ENCODE measurements at places on chromosomes 4 and X.

DNA sequence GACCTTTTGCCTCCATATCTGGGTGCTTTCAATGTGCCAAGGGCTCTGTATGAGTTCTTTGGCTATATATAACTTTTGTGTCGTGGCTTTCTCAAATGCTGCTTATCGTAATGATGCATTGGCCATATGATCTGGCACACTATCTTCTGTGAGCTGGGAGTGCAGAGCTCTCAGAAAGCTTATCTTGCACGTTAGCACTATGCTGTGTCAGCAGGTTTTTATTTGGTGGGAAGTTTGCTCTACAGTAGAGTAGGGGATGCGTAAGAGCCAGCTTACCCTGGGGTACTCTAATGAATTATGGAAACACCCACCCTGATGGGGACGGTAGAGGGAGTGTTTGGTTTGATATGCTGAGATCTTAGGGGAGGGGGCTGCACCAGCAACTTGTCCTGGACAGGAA lies 119.6 kb downstream of the FAAH2 start:
- DNase-seq, result no peak

GRCh38 chr4:73036123-73036522 lies 33.4 kb downstream of the COX18 start:
- DNase-seq, result no peak

- DNase-seq, result no peak
These were observed 19.9 kb upstream of the ZIC3 start for GRCh38 chrX:137545711-137546651.

- DNase-seq, result no peak
These were observed 92.0 kb downstream of the NAA11 start for GRCh38 chr4:79233820-79234219.

DNA sequence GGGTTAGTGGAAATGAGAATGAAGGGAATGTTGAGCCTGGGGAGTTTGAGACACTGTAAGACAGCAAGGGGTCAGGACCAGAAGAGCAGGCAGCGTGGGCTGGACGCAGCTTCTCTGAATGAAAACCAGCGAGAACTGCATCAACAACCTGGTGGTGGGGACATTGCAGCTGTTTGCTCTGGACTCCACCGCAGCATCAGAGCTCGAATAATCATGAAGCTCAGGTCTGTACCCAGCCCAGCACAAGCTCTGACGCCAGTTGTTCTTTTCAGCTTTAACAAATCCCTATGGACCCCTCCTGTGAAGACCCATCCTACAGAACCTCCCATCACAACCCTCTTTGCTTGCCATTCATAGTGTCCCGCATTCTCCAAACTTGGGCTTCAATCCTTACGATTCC lies 106.8 kb upstream of the PNPLA4 start:
- DNase-seq, result no peak

DNA sequence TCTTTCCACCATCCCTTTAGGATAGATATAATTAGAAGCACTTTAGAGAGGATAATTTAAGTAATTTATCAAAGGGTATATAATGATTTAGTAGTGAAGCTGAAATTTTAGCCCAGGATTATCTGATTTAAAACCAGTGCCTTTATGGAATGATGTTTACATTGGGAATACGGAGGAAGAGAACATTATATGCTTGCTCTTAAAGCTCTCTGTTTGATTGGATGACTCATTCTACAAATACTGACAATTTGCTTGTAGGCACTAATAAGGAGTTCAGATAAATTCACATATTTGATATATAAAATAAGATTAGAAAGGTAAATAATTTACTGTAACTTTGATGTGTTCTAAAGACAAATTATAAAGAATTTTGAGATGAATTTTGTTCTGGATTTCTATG lies 84.7 kb downstream of the SH3BGRL start:
- DNase-seq, result no peak

- DNase-seq, result no peak
These were observed 569 bp downstream of the ARFIP1 start for GRCh38 chr4:152780267-152780778.
